ENCODE measurements at places on chromosomes 2 and 18.

- no peak for DNase-seq
These were observed 91.7 kb upstream of the TFCP2L1 start for GRCh38 chr2:121376535-121377250.

- DNase-seq: no peak
These were observed 30.0 kb upstream of the TOGARAM2 start for GRCh38 chr2:28950941-28951630.

- DNase-seq: no peak
These were observed 69.2 kb downstream of the RNF152 start for GRCh38 chr18:61823595-61823994.

DNA sequence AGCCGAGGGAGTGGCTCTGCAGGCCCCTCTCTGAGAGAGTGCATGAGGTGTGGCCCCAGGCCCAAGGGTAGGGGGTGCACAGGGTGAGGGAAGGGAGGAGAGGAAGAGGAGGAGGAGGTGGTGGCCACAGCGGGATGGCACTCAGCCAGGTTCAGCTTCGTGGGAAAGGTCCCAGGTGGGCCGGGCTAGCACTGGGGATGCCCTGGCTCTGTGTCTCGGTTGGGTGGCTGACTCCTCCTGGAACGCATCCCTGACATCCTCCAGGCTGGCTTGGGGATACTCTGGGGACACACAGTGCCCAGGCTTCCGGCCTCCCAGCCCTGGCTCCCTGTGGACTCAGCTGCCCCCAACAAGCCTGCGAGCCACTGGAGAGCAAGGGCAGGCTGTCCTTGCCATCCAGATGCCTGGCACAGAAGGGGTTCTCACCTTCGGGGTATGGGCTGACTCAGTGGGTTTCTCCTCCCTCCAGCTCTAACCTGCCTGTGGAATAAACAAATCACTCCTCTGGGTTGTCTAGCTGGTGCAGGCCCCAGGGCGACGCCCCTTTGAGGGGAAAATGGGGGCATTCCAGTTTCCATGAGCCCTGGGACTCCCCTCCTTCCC lies 582 bp upstream of the ZAP70 start:
- DNase-seq: no peak

Data from NCI-H2029 (cell line).